ENCODE measurements at places on chromosomes 5 and 9.

DNA sequence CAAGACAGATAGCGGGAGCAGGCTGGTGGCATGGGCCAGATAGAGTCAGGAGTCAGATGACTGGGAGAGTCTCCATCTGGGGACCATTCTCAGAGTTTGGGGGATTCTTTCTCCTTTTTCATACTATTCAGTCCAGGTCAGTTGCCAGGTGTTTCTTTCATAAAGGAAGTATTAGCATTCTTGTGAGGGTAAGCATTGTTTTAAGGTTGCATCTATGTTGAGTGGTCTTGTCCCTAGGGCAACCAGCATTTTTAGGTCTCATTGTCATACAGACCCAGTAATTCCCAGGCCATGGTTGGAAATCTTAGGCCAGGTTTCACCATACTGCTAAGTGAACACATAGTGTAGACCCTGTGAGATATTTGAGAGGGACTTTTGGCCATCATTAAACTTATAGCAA lies 122.3 kb upstream of the POC5 start:
- DNase-seq = no peak

GRCh38 chr5:71969460-71969859 lies 137.8 kb upstream of the MAP1B start:
- DNase-seq = peak; percentile 0

GRCh38 chr5:126998895-126999570 lies 31.3 kb downstream of the MARCHF3 start:
- no peak for DNase-seq

GRCh38 chr9:95411054-95411892 lies 93.8 kb upstream of the FANCC start:
- DNase-seq = no peak

GRCh38 chr5:142735323-142736246 lies 34.6 kb upstream of the ARHGAP26 start:
- no peak for DNase-seq

Data from kidney capillary endothelial cell (primary cell).